ENCODE measurements at places on chromosomes 5 and 9. TPM values are rescaled to one million over a fixed set of nuclear protein-coding genes. Genes with fewer than 3 reads are reported as not detected.

CBY3 gene
- not detected for total RNA-seq

NHP2 gene
- 77.8 TPM for total RNA-seq

SMIM33 gene
- not detected for total RNA-seq

IL4 gene
- not detected for total RNA-seq

SYNPO gene
- 6.3 TPM for total RNA-seq

GLRX gene
- total RNA-seq: 6.8 TPM

ANKH gene
- 13.0 TPM for total RNA-seq

SLCO4C1 gene
- total RNA-seq: 1.0 TPM

KCNV2 gene
- not detected for total RNA-seq

CCL27 gene
- total RNA-seq: not detected

CDC25C gene
- 3.7 TPM for total RNA-seq

DNAH5 gene
- 1.0 TPM for total RNA-seq
